ENCODE measurements at places on chromosomes 5 and 9.

DNA sequence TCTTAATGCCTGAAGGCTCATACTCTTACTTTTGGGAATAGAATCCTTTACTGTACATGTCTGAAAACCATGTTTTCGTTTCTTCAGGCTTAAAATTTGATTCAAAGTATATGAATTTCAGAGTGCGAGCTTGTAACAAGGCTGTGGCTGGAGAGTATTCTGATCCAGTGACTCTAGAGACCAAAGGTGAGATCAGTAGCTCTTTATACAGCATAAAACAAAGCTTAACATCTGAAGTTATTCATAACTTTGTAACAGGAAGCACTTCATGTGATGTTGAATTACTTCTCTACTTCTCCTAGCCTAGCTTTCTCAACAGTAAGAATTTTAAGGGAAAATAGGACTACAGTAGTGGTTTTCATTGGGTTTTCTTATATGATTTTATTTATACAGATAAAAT lies 49.4 kb upstream of the FKTN start:
- ATAC-seq = no peak

- ATAC-seq = peak; percentile 35
Measured at GRCh38 chr5:129904667-129905472, 605 bp downstream of the CHSY3 start.

- ATAC-seq = no peak
Measured at GRCh38 chr9:116387934-116388698, 234.5 kb downstream of the PAPPA start.

GRCh38 chr9:31146485-31147166 lies 1237.8 kb upstream of the ACO1 start:
- ATAC-seq = no peak

DNA sequence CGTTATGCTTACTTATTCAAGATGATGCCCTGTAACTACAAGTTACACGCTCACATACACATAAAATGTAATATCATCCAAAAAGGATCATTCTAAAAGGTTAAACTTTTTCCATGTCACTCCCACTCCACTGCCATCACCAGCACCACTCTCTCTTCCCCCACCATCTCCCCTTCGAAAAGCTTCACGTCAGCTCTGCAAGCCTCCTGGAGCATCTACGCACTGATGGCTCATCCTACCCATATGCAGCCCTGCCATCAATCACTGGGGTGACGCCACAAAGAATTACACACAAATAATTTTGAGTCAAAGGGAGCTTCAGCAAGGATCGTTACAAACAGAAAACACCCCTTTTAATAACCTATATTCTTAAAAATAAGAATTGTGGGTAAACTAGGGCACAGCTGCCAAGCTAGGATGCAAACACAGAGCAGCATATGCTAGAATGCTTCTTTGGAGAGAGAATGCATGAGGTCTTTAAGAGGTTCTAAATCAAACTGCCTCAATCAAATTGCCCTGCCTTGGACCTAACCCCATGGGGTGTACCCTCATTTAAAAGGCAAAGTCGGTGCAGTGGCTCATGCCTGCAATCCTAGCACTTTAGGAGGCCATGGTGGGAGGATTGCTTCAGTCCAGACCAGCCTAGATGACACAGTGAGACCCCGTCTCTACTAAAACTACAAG lies 56.1 kb downstream of the SHB start:
- no peak for ATAC-seq

DNA sequence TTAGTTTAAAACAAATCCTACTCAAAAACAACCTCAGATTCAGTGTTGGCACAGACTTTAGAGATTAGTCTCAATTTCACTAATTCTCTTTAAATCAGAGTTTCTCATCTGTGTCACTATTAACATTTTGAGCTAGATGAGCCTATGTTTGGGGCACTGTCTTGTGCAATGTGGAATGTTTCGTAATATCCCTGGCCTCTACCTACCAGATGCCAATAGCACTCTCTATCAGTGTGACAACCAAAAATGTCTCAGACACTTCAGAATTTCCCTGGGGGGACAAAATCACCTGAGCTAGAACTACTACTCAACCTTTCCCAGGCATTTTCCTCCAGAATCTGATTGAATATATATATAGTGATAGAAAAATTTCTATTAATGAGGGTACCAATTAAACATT lies 465.2 kb upstream of the RGMB start:
- no peak for ATAC-seq

DNA sequence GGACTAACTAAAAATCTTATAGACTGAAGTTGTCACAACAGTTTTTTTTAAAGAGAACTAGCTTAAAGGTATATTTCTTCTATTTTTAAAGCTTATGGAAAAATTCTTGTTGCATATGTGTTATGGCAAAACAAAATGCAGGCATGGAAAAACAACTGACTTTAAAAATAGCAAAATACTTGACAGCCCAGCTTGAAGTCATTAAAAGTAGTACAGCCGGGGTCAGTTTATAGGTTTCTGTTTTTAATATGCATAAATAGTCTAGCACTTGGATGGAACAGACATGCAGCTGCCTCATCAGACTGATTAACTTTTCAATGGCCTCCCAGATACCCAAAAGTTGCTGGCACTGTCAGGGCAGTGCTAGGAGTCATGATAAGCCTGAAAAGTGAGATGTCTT lies 22.3 kb upstream of the ARL15 start:
- ATAC-seq = no peak

- no peak for ATAC-seq
Measured at GRCh38 chr9:114827641-114828302, 21.9 kb upstream of the TNFSF15 start.

DNA sequence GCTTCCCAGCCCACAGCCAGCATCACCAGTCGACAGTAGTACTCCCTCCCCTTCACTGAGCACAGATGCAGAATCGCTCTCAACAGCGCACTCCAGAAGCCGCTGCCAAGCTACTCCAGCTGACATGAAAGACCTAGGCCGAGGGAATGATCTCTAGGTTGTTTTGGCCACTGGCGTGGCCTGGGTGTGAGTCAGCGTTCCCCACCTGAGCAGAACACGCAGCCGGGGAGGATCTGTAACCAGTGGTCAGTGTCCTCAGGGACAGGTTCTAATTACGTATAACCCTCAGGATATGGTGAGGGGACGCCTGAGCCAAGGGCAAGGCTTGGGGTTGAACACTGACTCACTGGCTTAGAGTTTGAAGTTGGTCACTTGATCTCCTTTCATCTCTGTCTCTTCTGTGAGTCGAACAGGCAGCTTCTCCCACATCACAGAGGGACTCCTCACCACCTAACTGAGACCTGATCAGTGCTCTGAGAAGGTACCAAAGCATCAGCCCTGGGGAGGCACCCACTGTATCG lies 76.9 kb upstream of the IL17B start:
- peak; percentile 42 for ATAC-seq

- no peak for ATAC-seq
Measured at GRCh38 chr9:27388150-27388549, 91.2 kb upstream of the EQTN start.

GRCh38 chr5:116572350-116573278 lies 2.0 kb downstream of the SEMA6A start:
- ATAC-seq = peak; percentile 3

DNA sequence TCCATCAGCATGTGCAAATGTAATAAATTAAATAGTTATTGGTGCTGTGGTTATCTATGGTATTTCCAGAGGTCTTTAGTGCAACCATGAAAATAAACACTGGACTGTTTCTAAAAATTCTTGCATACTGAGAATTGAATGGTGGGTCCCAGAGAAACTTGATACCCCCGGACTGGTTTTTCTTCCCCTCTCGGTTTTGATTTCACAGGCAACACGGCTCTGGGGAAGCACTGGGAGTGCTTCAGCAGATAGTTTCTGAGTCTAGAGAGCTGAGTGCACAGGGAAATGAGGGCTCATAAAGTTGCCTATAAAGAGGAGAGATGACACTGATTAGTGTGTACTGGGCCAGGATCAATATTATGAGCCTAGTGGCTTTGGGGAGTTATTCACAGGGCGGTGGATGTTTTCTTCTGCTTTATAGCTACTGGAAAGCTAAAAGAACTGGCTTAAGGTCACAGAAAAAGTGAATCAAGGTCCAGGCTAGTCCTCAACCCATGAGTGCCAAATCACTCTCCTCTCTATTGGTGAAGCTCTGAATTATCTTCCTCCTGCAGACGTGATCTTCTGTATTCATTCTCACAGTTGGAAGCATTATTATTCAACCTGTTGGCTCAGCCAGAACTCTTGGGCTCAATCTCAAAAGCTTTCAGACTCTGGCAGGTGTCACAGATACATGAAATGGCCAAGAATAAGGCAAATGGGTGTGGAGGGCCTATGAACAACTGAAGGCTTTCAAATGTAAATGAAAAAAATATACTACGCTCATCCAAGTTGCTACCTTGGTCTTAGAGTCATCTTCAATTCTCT lies 170.2 kb upstream of the HMHB1 start:
- ATAC-seq = no peak

DNA sequence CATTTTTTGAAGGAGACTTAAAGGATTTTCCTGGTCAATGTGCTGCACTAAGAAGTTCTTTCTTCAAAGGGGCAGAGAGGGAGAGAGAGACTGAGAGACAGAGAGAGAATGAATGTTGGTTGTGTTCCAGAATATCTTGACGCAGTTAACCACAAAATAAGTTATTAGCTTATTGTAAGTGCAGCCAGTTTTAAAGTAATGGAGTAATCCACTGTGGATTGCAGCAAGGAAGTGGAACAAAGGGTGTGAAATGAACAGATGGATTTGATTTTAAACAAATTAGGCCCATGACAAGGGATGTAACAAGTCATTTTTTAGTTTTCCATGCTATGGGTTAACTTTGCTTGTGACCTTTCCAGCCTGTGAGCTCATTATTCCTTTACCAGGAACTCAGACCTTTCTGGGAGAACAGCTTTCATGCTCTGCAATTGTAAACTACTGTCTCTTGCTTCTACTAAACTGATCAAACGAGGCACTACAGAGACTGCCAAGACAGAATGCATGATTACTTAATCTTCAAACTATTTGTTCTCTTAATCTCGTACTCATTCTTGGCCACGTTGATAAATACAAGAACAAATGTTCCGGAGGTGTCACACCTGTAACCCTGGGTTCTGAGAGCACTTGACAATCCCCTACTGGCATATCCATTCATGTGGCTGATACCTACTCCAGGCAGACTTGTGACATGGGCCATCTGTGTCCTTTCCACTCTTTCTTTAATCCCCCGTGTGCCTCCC lies 131.1 kb downstream of the TLE1 start:
- peak; percentile 87 for ATAC-seq

DNA sequence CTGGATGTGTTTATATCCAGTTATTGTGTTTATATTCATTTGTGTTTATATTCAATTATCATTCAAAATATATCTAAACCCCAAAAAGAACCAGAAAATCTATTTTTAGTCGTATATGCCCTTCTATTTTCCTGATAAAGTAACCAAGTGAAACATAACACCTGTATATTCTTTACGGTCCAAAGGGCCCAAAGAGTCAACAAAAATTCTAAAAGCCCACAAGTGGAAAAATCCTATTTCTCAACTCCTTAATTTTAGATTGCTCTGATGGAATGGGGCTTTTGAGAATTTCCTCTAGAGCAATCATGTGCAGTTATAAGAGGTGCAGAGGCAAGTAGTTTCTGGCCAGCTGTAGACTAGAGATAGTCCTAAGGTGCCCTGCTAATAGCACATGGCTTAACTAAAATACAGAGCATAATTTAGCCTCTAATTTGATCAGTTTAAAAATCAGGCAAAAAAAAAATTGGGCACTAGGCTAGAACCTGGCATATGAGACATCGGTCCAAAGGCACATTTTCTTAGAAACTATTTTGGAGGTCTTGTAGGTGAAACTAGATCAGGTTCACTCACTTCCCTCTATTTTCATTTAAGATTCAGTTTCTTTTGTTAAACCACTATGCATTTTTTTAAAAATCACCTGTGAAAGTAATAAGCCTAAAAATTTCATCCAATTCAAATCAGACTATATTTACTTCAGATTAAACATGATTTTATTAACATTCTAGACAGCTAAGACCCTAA lies 256.0 kb downstream of the FBXL17 start:
- no peak for ATAC-seq

DNA sequence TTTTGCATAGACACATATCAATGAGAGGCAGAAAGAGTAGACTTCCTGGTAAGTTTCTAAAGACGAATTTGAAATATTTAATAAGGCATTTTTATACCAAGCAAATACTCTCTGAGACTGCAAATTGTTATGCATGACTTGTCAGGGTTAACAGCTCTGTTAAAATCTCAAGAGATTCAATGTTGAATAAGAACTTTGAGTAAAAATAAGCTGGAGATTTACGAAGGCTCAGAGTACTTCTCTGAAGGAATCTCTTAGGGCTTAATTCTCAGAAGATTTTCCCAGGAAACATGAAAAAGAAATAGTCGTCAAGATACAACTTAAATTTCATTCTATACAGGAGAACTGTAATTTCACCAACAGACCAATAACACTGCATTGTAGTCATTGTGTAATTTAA lies 259.4 kb downstream of the CDH18 start:
- no peak for ATAC-seq

- ATAC-seq = no peak
Measured at GRCh38 chr9:36332006-36332405, 68.1 kb downstream of the RNF38 start.

DNA sequence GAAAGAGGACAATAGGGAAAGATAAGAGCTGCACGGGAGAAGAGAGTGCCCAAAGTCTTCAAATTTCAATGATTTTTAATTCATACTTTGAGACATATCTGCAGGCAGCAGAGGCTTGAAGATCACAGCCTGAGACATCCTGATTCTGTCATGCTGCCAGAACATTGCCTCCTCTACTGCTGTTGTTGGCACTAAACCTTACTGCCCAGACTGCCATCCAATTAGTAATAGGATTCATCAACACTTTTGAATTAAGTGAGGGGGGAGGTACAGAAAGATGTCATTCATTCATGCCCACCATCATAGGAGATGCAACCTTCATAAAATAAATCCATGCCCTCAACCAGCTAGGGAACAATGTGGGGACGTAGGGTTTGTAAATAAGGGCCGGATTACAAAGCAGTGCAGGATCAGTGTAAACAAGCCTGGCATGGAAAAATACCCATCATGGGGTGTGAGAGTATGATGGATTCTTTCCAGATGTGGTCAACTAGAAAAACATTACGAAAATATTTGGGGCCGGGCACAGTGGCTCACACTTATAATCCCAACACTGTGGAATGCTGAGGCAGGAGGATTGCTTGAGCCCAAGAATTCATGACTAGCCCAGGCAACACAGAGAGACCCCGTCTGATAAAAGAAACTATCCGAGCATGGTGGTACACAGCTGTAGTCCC lies 122.1 kb upstream of the DAPK1 start:
- ATAC-seq = no peak

DNA sequence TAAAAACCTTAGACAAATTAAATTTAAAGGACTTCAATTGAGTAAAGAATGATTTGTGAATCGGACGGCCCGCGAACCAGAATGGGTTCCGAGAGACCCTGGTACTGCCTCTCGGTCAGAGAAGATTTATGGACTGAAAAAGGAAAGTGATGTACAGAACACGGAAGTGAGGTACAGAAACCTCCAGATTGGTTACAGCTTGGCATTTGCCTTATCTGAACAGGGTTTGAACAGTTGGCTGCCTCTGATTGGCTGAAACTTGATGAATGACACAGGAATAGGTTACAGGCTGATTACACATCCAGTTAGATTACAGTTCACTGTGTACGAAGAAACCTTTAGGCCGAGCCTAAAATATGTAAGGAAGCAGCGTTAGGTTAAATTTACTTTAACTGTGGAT lies 156.5 kb upstream of the EGFLAM start:
- no peak for ATAC-seq

Data from gastroesophageal sphincter (tissue), 4 donors.